ENCODE measurements at places on chromosomes 6 and 20.

DNA sequence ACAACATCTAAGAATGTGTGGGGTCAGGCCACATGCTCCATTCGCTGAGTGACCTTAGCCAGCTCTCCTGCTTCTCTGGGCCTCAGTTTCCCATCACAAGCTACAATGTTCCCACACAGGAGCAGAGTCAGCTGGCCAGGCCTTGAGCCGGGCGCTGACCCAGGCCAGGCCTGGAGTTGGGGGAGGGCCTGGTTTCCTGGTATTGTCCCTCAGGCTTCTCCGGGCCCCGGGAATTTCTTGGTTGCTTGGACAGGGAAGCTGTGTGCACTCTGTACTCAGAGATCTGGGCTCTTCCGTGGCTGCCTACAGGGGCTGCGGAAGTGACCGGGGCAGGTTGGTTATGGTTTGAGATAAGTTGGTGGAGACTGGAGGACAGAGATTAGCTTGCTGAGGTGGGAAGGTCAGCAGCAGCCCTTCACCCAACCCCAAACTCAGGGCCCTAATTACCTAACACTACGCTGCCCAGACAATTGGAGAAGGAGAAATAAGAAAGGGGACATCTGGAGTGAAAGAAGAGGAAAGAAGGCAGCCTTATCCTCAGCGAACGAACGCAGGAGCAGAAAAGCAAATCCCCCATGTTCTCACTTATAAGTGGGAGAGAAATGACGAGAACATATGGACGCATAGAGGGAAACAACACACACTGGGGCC lies 6.2 kb downstream of the TGM2 start:
- DNase-seq = peak; percentile 91

DNA sequence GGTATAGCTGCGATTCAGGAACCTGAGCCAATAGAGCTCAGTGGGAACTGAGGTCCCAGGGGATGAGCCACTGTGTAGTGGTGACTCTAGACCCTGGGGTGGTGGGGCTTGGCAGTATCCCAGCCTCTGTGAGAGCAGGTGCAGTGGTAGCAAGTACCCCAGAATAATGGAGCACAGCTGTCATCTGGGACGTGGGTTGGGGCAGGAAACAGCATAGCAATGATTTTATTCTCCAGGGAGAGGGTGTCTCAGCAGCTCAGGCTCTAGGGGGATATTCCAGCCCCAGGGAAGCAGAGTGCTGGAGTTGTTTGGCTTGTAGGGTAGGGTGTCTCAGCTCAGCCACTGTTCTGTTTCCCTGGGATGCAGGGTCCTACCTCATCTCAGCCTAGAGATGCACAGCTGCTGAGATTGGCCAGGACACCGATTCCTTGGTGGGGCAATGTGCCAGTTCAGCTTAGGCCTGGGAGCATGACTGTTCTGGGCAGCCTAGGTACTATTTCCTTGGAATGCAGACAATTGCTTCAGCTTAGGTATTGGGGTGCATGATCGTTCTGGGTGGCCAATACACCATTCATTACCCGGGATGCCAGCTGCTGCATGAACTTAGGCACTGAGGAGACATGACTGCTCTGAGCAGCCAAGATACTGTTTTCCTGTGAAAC lies 34.0 kb upstream of the NUP153 start:
- DNase-seq = peak; percentile 83

- no peak for DNase-seq
Observed at GRCh38 chr20:24754691-24755090, 194.4 kb upstream of the CST7 start.

DNA sequence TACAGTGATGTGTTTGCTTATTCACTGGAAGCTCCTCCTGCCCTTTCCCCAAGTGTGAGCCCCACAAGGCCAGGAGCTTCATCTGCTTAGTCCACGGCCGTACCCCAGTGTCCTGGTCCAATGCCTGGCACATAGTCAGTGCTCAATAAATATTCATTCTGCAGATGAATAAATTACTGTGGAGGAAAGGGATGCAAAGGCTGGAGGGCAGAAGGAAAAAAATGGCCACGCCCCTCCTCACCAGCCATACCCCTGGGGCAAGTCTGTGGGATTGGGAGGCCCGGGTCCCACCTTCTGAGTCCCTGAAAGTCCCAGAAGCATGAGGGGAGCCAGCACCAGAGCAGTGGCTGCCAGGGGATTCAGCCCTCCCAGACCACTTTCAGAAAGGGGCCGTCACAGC lies 65.5 kb downstream of the GRM4 start:
- DNase-seq = no peak

GRCh38 chr20:24906806-24907205 lies 42.3 kb upstream of the CST7 start:
- DNase-seq = no peak

DNA sequence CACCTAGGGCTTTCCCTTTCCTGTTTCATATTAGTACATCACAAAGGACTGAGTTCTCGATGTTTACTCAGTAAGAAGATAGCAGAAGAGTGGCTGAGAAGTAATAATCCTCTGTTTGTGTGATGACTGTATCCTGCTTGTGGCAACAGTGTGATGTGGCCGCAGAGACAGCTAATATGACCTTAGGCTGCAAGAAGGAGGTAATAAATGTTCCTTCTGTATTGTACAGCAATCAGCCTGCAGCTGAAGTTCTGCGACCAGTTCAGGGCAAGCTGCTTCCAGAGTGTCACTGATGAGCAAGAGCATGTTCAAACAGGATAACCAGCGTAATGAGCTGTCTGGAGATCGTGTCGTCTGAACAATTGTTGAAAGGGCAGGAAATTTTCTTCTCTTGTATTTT lies 70.9 kb downstream of the OPN5 start:
- no peak for DNase-seq

DNA sequence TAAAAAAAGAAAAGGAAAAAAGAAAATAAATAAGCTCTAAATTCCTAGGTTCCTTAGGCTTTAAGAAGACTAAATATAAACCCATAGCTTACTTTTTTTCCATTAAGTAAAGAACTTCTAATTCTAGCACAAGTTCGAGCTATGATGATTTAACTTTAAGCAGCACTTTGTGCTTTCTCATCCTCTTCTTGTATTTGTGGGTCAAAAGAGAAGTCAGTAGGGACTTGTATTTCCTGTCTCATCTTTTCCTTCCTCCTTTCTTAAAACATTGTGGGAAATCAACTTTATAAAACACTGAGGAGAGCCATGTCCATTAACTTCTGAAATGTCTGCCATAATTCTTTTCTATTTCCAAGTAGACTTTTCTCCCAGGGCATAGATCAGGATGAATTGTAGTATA lies 637.7 kb upstream of the CITED2 start:
- DNase-seq = no peak

- no peak for DNase-seq
Observed at GRCh38 chr20:57939499-57939898, 229.7 kb upstream of the PMEPA1 start.

All from NCI-H524 (cell line).